ENCODE measurements at places on chromosomes 5 and 9.

DNA sequence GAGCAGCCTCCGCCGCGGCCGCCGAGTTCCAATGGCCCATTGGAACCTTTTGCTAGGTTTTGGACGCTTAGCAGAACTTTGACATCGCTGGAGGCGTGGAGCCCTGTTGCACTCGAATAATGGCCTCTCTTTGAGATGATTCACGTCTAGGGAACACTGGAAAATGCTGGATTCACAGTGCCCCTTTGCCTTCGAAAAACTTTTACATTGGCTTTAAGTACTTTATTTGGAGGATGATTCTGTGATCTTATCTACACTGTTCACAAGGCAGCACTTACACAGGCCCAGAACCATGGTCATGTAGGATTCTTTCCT, 536 bp upstream of the PPIC start:
- no peak for DNase-seq

DNA sequence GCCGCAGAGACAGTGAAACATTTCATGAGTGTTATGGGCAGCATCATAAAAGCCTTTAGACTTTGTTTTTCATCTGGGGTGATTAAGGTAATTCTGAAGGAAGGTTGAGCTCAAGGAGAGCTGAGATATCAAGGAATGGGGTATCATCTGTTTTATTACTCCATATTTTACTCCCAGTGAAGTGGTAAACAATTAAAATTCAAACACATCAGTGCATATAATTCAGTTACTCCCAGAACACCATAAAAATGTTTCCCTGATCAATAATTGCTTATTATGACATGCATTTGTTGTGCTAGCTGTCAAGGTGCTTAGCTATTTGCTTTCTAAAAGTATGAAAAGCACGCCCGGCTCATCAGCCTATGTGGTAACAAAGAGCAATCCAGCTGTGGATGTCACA, 81.7 kb downstream of the DOCK8 start:
- DNase-seq, result no peak

GRCh38 chr9:130343445-130343918, 77.9 kb downstream of the HMCN2 start:
- DNase-seq, result peak; percentile 48

DNA sequence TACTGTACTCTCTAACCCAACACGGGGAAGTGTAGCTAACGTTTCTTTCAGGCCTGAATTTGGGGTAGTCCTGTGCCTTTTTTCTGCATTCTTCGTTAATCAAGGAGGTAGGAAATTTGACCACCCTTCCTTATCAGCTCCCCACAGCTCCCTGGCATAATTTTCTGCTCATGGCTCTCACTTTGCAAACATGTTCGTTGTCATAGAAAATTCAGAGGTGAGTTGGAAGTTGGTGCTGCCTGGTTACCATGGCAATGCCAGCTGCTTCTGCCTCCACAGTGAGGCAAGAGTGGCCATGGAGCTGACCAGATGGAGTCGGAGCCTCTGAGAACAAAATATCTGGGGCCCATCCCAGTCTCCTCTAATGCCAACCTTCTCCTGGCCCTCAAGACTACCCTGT, 116.6 kb upstream of the BOD1 start:
- no peak for DNase-seq

DNA sequence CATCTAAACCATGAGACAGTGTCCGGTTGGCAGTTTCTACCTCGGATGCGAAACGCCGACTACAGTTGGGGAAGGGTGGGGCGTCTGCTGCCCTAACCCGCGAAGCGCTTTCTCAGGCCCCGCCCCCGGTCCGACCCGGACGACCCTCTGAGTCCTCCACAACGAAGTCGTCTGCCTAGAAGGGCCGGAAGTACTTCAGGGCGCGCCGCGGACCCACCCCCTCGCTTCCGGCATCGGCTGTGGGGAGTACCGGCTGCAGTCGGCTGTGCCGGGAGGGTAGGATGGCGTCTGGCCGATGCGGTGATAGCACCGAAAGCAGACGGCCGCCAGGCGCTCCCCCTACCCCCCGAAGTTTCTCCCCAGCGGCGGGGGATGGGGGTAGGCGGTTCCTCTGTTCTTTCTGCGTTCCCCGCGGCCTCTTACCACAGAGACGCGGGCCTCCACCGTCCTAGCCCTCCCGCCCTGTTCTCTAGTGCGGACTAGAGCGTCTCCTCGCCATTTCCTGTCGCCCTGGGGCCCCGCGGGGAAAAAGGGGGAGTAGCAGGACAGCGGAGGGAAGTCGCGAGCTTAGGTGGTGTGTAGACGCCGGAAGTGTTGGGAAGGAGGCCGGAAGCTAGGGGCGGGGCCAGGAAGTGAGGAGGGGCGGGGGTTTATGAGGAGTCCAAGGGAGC, at the start of gene TRIM41:
Gene TRIM41, plus strand, starts transcription at position 224 of the 671 bp plus-strand sequence. CDS start 719 bp downstream, outside the sequence.
- peak; percentile 93 for DNase-seq

- no peak for DNase-seq
These were observed 562.3 kb upstream of the C9orf72 start for GRCh38 chr9:28135549-28135948.

Measured in RWPE1 (cell line).